ENCODE measurements at places on chromosomes 2 and 18.

DNA sequence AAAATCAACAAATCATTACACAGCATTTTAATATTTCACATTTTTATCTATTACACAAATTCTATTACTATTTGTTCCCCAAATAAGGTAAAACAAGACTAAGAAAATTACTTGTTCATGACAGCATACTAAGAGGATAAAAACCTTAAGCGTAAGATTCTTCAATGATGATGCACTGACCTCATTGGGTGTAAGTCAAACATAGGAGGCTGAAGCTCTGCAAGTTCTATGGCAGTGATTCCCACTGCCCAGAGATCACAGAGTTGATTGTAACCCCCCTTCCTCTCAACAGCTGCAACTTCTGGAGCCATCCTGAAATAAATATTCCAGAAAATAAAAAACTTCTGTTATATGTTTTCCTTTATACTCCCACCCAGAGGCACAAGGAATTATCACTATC is 82.2 kb upstream of the CDKL4 start:
- DNase-seq = no peak

DNA sequence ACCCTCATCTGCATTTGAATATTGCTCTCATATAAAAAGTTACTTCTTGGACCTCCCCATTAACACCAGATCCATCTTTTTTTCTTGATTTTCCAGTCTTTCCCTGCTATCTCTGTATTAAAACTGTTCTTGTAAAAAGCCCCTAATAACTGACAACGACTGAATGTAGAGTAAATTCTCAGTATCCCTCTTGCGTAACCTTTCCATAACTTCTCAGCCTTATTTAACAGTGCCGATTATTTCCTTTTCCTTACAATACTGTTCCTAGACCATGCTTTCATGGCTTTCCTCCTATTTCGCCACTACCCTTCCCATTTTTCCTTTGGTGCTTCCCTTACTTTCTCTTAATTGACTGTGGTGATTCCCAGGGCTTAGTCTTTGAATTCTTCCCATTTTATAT is 348.9 kb upstream of the DSEL start:
- DNase-seq = no peak

DNA sequence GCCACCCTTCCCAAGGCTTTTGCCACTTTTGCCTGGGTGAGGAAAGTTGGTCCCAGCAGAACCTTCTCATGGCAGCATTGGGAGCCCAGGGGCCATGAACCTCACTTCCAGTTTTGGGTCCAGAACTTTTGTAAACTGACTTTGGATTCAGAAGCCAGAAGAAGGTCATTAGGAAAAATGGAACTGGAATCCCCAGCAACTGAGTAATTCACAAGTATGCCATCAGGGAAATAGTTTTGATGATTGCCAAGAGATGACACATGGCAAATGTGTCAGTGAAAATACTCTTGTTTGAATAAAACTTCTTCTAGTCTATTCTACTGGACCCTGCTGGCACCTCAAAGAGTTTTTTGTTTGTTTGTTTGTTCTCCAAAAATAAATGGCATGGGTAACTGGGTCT is 203.7 kb downstream of the SETBP1 start:
- DNase-seq = no peak

- peak; percentile 87 for DNase-seq
These were observed 365 bp upstream of the KHK start for GRCh38 chr2:27086090-27086723.

DNA sequence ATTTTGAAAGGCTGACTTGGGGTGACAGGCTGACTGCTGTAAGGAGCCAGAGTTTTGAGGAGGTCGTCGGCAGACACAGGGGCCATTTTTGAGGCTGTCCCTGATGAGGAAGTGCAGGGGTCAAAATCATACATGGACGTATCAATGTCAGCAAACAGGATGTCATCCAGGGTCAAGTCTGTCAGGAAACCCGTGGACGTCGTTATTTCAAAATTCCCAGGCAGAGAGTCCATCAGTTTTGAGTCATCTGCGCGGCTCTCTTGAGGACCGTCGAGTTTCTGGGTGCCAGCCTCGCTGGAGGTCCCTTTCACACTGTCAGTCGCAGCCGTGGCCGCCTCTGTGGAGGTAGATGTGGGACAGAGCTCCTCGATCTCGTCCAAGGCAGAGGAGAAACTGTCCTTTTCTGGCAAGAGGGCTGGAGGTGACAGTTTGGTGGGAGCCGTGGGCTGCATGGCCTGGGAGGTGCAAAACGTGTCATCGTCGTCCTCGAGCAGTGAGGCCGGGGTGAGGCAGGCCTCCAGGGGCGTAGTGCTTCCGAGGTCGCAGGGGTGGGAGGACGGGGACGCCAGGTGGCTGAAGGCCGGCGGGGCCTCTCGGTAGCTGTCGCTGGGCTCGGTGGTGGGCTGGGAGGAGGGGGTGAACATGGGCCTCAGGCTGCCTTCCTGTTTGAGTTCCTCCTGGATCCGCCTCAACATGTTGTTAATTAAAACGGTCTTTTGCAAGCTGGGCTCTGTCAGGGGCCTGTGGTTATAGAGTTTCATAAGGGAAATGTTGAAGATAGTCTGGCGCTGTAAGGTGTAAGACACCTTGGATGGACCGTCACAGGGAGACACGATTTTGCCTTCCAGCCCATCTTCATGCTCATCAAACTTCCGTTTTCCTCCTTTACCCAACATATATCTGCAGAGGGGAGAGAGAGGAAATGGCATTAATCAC is 17.5 kb downstream of the SERTAD2 start:
- DNase-seq = peak; percentile 17

DNA sequence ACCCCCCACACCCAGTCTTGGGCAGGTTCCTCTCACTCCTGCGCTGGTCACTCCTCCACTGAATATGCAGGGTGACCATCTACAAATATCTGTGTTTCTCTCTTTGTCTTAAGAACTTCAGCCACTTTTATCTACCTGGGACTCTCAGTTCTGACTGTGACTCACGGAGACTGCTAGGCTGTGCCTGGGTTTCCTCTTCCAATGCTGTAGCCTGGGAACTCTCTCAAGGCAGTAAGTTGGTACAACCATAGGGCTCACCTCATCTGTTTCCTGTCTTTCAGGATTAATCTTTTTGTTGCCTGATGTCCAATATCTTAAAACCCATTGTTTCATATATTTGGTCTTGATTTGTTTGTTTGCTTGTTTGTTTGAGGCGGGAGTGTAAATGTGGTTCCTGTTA is 47.2 kb upstream of the ZNF396 start:
- DNase-seq = peak; percentile 36

DNA sequence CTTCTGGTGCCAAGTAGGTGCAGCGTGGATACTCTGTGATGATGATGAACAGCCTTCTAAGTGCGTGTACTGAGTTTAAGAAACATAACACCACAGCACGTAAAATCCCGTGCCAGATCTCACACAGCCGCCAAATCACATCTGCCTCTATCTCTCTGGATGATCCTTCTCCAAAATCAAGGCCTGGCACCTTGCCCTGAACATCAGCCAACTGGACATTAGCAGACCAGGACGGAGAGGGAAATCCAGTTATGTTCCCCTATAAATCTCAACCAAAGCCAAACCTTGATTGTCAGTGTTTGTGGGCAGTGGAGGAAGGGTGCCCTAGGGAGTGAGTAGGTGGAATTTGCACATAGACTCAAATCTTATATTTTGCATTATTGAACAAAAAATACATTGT is 164.3 kb downstream of the MIB1 start:
- DNase-seq = no peak

GRCh38 chr2:58871469-58872142 is 630.5 kb upstream of the FANCL start:
- no peak for DNase-seq

DNA sequence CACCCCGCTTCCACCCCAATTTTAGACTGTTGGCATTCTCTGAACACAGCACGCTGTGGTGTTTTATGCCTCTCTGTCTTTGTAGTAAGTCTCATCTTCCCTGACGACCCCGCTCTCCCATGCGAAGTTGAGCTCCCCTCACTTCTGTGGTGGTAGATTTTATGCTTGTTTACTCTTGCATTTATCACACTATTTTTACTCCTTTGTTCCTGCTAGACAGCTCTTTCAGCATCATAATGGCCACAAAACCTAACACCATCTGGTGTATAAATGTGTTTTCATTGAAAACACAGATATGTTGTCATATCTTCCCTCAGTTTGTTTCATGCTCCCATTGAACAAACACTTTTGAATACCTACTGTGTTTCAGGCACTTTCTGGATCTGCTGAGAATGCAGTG is 57.1 kb downstream of the PKP4 start:
- no peak for DNase-seq

DNA sequence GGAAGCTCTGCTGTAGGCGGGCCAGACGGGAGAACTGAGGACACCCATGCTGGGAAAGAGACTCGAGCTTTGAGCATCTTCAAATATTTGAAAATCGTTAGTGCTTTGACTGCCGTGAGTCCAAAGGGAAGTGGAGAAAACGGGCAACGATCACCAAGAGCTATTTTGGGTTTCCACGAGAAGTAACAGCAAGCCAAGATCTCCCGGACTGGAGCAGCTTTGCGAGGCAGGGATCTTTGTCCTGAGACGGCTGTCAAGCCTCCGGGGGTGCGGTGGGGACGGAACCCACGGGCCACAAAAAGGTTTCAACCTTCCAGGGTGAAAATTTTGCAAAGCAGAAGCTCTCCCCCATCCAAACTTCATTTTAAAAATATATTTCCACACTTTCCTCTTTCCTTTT is 195.8 kb downstream of the NDUFA10 start:
- no peak for DNase-seq

GRCh38 chr18:63439334-63439733 is 17.1 kb upstream of the VPS4B start:
- DNase-seq = peak; percentile 68

- DNase-seq = peak; percentile 76
These were observed 27.2 kb downstream of the PXDN start for GRCh38 chr2:1717113-1717512.

DNA sequence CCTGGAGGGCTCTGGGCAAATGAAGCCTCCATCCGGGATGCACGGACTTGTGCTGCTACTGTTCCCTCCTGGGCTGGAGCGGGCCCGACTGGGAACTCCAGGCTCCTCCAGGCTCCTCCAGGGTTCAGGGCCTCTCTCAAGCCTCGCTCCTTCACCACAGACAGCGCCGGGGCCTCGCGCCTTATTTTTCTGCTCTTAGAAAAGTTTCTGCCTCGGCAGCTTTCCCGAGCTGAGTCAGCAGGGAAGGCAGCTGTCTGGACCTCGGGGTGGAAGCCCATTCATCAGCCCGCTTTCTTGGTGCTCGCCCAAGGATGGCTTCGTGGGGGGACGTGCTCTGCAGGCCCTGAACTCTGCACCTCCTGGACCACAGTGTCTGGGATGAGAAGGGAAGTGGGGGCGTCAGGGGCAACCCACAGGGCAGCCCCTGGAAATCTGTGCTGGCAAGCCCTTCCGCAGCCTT is 12.9 kb upstream of the TEX51 start:
- DNase-seq = peak; percentile 1

- peak; percentile 38 for DNase-seq
These were observed 82.4 kb downstream of the DDX1 start for GRCh38 chr2:15673919-15674636.

GRCh38 chr2:150598383-150598782 is 110.9 kb upstream of the RND3 start:
- no peak for DNase-seq

DNA sequence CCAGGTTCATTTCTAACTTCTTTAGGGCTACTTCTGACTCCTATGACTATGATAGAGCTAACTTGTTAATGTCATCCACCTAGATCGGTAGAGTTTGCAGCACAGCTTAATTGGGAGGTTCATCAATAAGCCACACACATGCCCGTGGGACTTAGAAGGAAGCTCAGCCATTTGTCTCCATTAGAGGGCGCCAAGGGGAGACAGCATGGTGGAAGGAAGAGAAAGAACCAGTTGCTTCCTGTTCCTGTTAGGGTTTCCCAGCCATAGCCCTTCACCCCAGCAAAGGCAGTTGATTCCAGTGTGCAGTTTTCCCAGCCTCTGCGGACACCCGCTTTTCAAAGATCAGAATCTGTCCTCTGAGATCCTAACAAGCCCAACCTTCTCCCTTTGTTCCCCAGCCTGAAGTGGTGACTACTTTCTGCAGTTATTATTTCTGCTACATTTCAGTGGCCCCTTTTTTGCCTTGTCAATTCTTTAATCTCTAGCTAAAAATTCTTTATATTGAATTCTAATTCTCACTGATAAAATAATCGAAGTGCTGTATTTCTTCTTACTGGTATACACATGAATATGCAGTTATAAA is 30.3 kb downstream of the MAIP1 start:
- DNase-seq = peak; percentile 53

DNA sequence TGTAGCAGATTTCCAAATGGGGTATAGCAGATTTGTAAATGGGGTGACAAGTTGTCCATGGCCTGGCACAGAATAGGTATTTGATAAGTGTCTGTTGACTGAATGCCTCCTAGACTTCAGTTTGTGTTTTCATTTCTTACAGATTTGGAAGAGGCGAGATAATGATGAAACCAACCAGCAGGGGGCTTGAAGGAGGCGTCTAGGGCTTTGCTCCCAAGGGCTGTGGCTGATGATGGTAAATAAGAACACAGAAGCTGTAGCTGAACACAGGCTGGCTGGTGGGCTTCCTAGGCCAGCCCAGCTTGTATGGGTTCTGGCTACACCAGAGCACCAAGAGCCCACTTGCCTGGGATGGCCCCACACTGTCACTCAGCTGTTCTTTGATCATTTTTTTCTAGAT is 19.4 kb downstream of the SFTPB start:
- DNase-seq = peak; percentile 10

DNA sequence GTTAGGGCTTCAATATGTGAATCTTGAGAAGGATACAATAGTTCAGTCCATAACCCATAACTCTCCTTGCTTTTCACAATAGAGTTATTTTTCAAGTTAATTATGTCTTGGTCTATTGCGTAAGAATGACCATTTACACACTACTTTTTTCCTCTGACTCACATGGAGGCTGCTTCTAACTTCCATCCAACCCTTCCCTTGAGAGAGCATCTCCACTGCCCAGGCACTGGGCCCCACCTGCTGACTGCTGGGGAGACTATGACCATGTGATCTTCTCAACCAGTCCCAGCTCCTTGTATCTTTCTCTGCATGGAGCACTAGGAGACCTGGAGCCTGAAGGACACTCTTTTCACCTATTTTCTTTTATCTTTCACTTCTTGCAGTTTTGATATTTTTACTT is 251.5 kb downstream of the GPD2 start:
- DNase-seq = no peak

DNA sequence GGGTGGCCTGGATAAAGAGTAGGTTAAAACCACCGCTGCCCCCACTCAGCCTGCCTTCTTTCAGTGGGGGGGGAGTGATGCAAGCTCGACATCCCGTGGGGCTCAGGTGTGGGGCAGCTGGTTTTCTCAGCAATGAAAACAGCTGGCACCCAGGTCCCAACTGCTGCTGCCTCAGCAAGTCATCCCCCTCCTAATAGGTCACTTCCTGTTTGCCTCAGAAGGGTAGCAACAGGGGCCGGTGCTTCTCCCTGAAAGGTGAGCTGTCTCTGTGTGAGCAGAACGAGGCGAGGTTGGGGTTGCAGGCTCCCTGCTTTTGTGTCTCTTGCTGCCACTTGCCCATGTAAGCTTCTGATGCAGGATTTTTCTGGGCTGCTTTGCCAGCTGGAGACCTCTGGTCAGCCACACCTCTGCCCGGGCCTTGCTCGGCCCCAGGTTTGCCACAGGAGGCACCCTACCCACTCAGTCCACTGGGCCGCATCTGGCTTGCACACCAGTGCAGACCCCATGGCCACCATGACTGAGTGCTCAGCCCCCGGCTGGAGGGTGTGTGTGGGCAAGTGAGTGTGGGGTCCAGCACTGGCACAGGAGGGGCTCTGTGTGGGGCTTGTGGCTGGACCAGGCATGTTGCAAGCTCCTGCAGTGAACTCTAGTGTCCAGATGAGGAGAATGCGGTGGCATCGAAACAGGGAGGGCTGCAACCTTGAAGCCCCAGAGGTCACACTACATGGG is 11.5 kb upstream of the ASB1 start:
- no peak for DNase-seq
